Mucosa of gallbladder (tissue), 1 donor: ENCODE measurements at places on chromosomes 1 and 21. TPM values are rescaled to one million over a fixed set of nuclear protein-coding genes. Genes with fewer than 3 reads are reported as not detected.

DNA sequence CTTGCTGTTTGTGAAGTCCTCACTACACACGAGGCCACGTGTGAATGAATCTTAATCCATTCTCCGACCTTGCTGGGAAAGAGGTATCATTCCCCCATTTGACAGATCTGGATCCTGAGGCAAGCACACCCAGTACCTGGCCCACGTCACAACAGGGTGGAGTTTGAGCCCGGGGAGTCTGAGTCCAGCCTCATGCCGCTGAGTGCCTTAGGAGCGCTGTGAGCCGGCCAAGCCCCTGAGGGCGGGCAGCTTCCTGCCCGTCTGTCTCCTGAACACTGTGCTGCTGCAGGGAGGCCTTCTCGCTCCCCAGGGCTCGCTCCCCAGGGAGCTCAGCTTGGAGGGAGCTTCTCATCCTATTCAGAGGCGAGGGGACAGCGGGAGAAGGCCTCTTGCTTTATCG, 29.7 kb downstream of the SLC45A1 start:
- no peak for DNase-seq

The PRDM16 gene
- total RNA-seq: 29.3 TPM

- no peak for DNase-seq
These were observed 212.2 kb upstream of the RAB4A start for GRCh38 chr1:229058729-229059128.

The ST6GALNAC3 gene
- 5.9 TPM for total RNA-seq

DNA sequence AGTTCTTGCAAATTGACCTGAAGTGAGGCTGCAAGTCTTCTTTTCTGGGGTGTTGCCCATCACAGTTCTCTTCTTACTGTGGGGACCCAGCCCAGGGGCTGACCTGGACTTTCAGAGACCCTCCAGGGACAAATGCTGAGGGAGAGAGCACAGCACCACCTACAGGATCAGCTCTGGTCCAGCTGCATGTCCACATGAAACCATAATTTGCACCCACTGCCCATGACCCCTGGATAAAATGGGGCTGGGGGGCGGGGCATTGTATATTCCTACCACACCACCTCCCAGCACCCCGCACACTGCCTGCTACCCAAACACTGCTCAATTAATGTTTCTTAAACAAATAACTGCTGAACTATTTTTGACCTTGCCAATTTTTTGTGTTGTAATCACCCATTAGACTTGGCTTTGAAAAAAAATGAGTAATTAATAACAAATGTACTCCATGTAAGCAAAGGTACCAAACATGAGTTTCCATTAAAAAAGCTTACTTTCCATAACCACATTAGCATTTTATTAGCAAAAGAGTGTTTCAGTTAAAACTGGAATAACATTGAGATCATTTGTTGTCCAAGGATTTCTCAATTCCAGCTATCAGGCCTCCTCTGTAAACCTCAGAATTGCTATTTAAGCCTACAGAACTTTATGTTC, 168.0 kb upstream of the RAB4A start:
- no peak for DNase-seq

The AKR1A1 gene
- 175 TPM for total RNA-seq

The TSPEAR gene
- total RNA-seq: 0.06 TPM

The HSPB7 gene
- 187 TPM for total RNA-seq

DNA sequence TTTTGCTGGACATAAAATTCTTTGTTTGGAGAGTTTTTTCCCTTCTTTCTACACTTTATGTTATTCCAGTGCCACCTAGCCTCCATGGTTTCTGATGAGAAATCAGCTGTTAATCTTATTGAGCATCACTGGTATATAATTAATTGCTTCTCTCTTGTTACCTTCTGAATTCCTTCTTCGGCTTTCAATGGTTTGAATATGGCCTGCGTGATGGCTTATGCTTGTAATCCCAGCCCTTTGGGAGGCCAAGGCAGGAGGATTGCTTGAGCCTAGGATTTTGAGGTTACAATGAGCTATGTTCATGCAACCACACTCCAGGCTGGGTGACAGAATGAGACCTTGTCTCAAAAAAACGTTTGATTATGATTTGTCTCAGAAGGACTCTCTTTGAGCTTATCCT, 13.0 kb upstream of the CNIH4 start:
- DNase-seq: no peak
